ENCODE measurements at places on chromosomes 11 and 22. TPM values are rescaled to one million over a fixed set of nuclear protein-coding genes. Genes with fewer than 3 reads are reported as not detected.

MRGPRE gene
- not detected for total RNA-seq

GVQW3 gene
- total RNA-seq, result 2.0 TPM

MICALL1 gene
- 131 TPM for total RNA-seq

TSPAN18 gene
- 39.1 TPM for total RNA-seq

C11orf87 gene
- 0.07 TPM for total RNA-seq

KRTAP5-11 gene
- not detected for total RNA-seq

DNAJC4 gene
- 23.8 TPM for total RNA-seq

BTG4 gene
- 0.55 TPM for total RNA-seq

OR2D2 gene
- total RNA-seq, result not detected

TPBGL gene
- total RNA-seq, result 0.20 TPM

CELF1 gene
- total RNA-seq, result 101 TPM

MMP27 gene
- total RNA-seq, result not detected

VSIG10L2 gene
- not detected for total RNA-seq

CD248 gene
- total RNA-seq, result 50.9 TPM

ART5 gene
- 4.1 TPM for total RNA-seq

FAM181B gene
- total RNA-seq, result 0.11 TPM

DLG2 gene
- total RNA-seq, result 2.8 TPM

CTNND1 gene
- total RNA-seq, result 243 TPM

SLC22A12 gene
- not detected for total RNA-seq

PHF21A gene
- total RNA-seq, result 64.2 TPM

CCDC15 gene
- 1.0 TPM for total RNA-seq

All from astrocyte (in vitro differentiated cells and primary cell).